Stimulated activated CD8-positive, alpha-beta memory T cell treated with anti-CD3 and anti-CD28 coated beads, Interleukin-4, amount 100 ng/mL, for 24 hours (primary cell): ENCODE measurements at places on chromosomes 1 and 21.

- DNase-seq: no peak
Measured at GRCh38 chr1:161088587-161089110, 709 bp downstream of the NECTIN4 start.

DNA sequence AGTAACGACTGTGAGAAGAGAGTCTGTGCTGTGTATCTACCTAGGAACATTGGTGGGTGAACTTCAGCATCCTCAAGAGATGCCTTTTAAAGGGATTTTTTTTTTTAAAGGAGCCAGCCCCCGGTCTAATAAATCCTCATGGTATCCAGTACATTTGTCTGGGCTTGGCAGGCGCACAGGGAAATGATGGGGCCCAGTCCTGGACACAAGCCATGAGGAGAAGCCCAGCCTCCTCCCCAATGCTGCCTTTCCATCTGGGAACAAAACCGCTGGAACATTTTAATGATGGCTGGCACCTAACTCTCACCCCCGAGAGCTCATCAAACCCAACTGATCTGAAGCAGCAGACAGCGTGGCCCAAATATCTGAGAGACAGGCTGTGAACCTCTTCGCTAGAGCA lies 64.2 kb downstream of the ACOT7 start:
- DNase-seq: no peak

- no peak for DNase-seq
Measured at GRCh38 chr21:44405091-44405947, 50.0 kb upstream of the LRRC3 start.

DNA sequence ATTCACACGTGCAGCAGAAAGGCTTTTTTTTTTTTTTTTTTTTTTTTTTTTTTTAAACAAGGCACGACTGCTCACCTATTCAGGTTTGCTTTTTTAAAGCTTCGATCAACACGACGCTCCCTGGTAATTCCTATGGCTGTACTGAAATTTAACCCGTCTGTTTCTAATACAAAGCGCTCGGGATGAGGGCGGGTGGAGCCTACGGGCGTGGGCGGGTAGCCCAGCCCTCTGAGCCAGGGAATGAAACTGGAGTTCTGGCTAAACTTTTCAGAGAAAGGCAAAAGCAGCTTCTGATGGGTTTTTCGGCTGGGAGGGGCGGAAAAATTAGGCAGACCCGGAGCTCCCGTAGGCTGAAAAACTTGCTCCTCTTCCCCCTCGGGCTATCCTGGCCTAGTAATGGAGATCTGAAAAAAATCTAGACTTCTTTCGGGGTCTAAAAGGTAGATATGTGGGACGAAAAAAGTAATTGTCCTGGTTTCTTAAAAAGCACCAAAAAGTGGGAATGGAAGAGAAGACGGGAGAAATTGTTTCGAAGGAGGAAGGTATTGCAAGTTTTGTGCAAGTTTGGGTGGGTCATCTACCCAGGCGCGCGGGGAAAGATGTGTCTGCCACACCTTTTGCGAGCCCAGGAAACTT lies 7.4 kb downstream of the NR5A2 start:
- DNase-seq: no peak

- DNase-seq: no peak
Measured at GRCh38 chr21:45748593-45748992, 105.1 kb downstream of the PCBP3 start.

- DNase-seq: no peak
Measured at GRCh38 chr1:235511470-235512240, 7.4 kb upstream of the B3GALNT2 start.

GRCh38 chr21:38925923-38926322 lies 120.2 kb downstream of the ETS2 start:
- no peak for DNase-seq

GRCh38 chr1:18583326-18583941 lies 47.2 kb upstream of the PAX7 start:
- DNase-seq: no peak

DNA sequence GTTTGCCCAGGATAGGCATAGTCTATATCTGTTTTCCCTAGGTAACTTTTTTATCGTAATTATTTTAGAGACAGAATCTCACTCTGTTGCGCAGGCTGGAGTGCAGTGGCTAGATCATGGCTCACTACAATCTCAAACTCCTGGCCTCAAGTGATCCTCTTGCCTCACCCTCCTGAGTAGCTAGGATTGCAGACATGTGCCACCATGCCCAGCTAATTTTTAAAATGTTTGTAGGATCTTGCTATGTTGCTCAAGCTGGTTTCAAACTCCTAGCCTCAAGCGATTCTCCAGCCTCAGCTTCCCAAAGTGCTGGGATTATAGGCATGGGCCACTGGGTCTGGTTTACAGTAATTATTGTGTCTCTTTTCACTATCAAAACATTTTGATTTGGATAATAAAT lies 58.6 kb upstream of the SOX13 start:
- DNase-seq: no peak

GRCh38 chr21:34534522-34534921 lies 22.5 kb upstream of the KCNE1 start:
- no peak for DNase-seq

- DNase-seq: no peak
Measured at GRCh38 chr21:33848249-33848953, 67.2 kb downstream of the ATP5PO start.

GRCh38 chr1:213201380-213202155 lies 150.5 kb downstream of the RPS6KC1 start:
- no peak for DNase-seq

- DNase-seq: no peak
Measured at GRCh38 chr1:59595774-59596173, 219.0 kb upstream of the HOOK1 start.

- no peak for DNase-seq
Measured at GRCh38 chr1:179230251-179230650, 774 bp upstream of the ABL2 start.

- DNase-seq: no peak
Measured at GRCh38 chr1:173410133-173410793, 66.9 kb upstream of the PRDX6 start.

- DNase-seq: no peak
Measured at GRCh38 chr1:197706601-197707000, 68.7 kb downstream of the DENND1B start.

DNA sequence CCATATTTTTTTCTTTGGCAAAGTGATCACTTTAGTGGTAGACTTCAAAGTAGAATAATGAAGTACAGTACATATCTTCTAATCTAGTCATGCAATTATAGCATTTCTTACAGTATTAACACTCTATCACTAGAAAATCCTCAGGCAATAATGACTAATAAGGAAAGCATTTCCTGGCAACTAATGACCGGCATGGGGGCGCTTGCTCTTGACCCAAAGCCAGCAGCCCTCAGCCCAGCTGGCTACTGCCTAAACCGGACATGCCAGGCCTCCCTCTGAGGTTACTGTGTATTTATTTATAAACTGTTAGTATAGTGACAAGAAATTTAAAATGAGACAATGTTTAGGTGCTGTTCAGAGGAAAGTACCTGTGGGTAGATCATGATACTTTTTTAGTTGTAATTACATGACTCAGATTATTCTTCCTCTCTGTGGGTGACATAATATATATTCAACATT lies 633.8 kb downstream of the PTPRC start:
- DNase-seq: no peak

DNA sequence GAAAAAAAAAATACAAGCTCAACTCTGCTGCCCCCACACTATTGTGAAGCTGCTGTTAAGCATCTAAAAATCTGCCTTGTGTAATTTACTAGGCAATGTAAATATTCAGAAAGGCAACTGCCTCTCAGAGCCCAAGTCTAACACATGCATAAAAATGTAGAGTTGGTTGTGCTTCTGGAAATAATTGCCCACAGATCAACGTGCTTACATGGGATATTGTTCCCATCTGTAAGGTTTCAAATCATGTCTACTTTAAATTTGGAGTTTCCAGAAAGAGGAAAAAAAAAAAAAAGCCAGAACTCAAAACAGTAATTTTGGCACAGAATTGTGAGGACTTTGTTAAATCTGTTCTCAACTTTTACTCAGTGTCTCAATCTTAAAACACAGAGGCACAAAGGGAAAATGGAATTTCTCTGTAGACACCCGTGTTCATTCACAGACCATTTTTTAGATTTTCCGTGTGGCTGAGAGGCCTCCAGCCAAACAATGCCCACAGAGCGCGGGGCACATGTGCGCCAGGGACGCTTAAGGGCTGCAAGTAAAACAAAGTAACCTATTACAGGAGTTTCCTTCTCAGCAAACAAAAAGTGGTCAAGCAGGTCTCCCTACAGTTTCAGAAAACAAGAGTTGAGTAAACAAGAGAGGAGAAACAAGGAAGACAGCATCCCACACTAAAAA lies 115.5 kb downstream of the RERE start:
- DNase-seq: no peak

DNA sequence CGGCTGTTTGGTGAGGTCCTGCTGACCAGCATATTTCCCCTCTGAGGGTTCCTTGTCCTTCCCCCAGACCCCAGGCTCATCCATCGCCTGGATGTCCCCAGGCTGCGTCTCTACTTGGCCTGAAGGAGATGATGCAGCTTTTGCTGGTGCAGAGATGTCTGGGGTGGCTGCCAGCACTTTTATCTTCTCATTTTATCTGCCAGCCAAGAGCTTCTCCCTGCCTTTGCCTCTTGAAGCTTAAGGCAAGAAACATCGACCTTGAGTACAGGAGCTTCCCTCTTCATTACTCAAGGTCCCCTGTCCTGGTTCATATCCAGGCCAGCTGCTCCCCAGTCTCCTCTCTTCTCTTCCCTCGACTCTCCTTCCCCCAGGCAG lies 9.2 kb upstream of the H6PD start:
- no peak for DNase-seq

- no peak for DNase-seq
Measured at GRCh38 chr1:71948561-71948960, 333.8 kb downstream of the NEGR1 start.

GRCh38 chr1:160131803-160132565 lies 16.4 kb downstream of the ATP1A2 start:
- no peak for DNase-seq
